ENCODE measurements at places on chromosomes 3 and 15.

DNA sequence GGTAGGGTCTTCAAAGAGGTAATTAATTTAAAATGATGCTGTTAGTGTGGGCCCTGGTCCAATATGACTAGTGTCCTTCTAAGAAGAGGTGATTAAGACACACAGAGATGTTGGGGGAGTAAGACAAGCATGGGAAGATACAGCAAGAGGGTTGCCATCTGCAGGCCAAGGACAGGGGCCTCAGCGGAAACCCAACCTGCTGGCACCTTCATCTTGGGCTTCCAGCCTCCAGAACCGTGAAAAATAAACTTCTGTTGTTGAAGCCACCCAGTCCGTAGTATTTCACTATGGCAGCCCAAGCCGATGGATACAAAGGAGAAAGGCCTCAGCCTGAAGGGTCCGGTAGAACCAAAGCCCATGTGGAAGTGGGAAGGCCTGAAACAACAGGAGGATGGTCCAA lies 161.7 kb upstream of the UBE2E1 start:
- no peak for DNase-seq

DNA sequence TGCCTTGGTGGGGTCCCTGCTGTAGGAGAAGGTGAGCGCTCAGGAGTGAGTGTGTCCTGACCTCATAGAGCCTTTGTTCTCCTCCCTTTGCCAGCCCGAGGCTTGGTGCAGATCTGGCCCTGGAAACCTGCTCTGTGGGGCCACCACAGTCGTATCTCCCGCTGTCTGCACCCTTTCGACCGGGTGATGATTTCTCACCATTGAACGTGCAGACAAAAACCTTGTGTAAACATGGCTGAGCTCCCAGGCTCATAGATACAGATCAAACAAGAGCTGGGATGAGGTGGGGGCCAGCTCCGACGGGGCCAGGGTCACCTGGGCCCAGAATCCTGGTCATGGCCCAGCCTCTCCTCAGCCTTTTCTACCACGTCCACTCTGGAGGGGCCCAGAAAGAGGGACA lies 34.6 kb upstream of the ESYT3 start:
- DNase-seq: no peak

GRCh38 chr3:134464064-134464688 lies 21.6 kb downstream of the ANAPC13 start:
- DNase-seq: peak; percentile 16

DNA sequence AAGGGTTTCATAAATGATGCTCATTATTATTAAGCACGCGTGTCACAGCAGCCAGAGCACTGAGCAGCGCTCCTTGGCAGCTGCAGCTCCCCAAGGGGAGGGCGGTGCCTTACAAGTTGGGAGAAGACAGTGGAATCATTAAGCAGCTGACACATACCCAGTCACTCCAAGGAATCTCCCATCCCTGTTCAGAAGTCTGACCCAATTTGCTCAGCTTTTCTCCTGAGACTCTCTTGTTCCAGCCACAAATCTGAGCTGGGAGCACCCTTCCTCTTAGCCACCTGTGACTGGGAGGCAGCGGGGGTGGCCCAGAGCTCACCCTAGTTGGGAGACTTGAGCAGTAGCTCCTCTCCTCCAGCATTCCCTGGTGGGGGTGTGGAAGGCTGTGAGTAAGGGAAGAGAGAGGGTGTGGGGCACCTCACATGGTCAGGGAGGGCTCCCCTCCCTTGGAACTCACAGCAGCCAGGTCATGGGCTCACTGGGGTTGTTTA lies 64.3 kb downstream of the DUT start:
- no peak for DNase-seq

DNA sequence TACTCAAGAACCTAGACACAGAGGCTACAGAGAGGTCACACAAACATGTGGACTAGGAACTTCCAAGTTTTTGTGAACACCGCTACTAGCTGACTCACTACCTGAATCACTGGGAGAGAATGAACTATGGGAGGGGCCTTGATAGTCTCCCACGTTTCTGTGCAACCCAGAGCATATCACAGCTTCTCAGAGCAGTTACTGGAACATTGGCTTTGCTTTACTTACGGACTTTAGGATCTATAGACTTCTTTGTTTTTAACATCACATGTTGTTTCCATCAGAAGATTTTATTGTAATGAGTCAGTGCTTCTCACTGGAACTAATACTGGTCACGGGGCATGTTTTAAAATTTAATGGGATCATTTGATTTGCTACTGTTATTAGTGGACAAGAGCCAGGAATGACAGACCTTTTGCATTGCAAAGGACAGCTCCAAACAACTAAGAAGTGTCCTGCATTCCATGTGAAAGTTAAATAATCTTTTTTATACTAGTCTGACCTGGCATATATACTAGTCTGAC lies 35.6 kb downstream of the RTP4 start:
- DNase-seq: no peak

Data from C1 segment of cervical spinal cord (tissue), 14 donors.